ENCODE measurements at places on chromosomes 2 and 18. TPM values are rescaled to one million over a fixed set of nuclear protein-coding genes. Genes with fewer than 3 reads are reported as not detected.

BUB1 gene
- 45.2 TPM for total RNA-seq

UGT1A10 gene
- total RNA-seq: not detected

ANKRD62 gene
- not detected for total RNA-seq

STARD6 gene
- not detected for total RNA-seq

ANKRD12 gene
- 174 TPM for total RNA-seq

- H3K27ac ChIP-seq: no peak overlapping the region
- H3K4me3 ChIP-seq: no peak overlapping the region
- peaks cover 5% of the 10 kb centered on the region for H3K4me1 ChIP-seq
- no peaks in the 10 kb centered on the region for H3K27me3 ChIP-seq
- H3K36me3 ChIP-seq: no peaks in the 10 kb centered on the region
Measured at GRCh38 chr2:43405829-43406228, 179.4 kb upstream of the ZFP36L2 start.

- H3K36me3 ChIP-seq: no peaks in the 10 kb centered on the region
- no peaks in the 10 kb centered on the region for H3K4me1 ChIP-seq
- H3K27me3 ChIP-seq: no peaks in the 10 kb centered on the region
- no peak overlapping the region for H3K27ac ChIP-seq
- no peak overlapping the region for H3K4me3 ChIP-seq
Measured at GRCh38 chr2:58856100-58856499, 615.0 kb upstream of the FANCL start.

DNA sequence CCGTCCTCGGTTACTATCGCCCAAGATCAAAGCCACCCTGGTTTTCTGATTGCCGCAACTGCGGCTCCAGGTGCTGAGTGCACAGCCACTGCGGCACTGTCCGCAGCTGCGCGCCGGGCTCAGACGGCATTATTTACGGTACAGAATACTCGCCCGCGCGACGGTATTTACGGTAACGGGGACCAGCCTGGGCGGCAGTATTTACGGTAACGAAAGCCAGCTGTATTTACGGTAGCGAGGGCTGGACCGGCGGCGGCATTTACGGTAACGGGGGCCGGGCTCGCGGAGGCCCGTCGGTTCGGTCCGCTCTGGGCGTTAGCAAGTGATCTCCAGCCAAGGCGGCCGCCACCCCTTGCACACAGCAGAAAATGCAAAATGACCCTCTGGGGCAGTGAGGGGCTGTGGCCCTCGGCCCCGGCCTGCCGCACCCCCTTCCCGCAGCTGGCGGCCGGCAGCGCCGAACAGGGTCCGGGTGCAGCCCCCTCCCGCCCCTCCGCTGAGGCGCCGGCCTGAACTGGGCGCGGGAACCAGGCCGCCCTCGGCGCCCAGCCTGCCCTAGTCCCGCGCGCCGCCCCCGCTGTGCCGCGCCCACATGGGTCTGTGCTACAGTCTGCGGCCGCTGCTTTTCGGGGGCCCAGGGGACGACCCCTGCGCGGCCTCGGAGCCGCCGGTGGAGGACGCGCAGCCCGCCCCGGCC lies at the start of gene GNAL:
TSS of gene GNAL (plus strand) at position 293 of the 697 bp plus-strand sequence. CDS start at position 593, 300 bp downstream.
- H3K36me3 ChIP-seq: peaks cover 12% of the 10 kb centered on the region
- no peak within 1 kb of the TSS for H3K27ac ChIP-seq
- peak within 1 kb of the TSS; percentile 56 for H3K4me3 ChIP-seq
- DNase-seq: peak; percentile 66
- peaks cover 8% of the 10 kb centered on the region for H3K4me1 ChIP-seq

DNA sequence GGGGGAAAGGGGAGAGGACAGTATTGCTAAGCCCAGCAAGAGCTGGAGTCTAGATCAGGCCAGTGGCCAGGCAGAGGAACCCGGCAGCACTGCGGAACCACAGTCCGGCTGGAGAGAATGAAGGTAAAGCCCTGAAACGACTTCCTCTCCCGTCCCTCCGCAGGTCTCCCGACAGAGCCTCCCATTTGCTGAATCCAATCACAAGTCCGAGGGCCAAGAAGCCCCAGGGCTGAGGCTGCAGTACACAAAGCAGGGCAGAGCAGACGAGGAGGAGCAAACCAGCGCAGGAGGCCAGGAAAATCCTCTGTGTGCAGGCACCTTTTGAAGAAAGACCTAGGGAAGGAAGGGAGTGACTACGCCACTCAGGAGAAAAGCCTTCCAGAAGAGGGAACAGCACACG lies 104.4 kb downstream of the OSBPL1A start:
- H3K36me3 ChIP-seq: no peaks in the 10 kb centered on the region
- H3K4me1 ChIP-seq: no peaks in the 10 kb centered on the region
- H3K4me3 ChIP-seq: no peak overlapping the region
- peaks cover 16% of the 10 kb centered on the region for H3K27me3 ChIP-seq
- DNase-seq: no peak

Measured in natural killer cell treated with Interleukin-12 subunit alpha and Interleukin-12 subunit beta and Interleukin-15 and Interleukin-18, amount 100 ng/mL, for 72 hours (primary cell).